ENCODE measurements at places on chromosomes 12 and 14. TPM values are rescaled to one million over a fixed set of nuclear protein-coding genes. Genes with fewer than 3 reads are reported as not detected.

PRR4 gene
- total RNA-seq: not detected

- DNase-seq: no peak
Measured at GRCh38 chr14:54211551-54212308, 185.1 kb upstream of the CDKN3 start.

HAL gene
- 0.17 TPM for total RNA-seq

DNA sequence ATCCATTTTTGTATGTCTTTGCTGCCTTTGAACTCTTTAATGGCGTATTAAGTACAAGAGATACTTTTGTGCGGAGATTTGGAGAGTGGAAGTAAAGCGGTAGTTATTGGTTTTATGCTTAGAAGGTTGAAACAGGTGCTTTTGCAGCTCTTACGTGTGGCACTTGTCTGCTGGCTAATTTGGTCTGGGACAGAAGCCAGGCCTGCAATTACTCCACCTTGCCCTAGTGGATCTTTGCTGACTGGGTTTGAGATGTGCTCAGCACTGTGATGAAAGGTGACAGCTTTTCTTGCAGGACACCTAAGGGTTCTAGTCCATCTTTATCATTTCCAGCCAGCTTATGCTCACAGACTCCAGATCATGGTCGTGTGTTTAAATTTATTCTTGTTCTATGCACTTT is 252.5 kb downstream of the RPL10L start:
- DNase-seq: no peak
